ENCODE measurements at places on chromosomes 5 and 9.

DNA sequence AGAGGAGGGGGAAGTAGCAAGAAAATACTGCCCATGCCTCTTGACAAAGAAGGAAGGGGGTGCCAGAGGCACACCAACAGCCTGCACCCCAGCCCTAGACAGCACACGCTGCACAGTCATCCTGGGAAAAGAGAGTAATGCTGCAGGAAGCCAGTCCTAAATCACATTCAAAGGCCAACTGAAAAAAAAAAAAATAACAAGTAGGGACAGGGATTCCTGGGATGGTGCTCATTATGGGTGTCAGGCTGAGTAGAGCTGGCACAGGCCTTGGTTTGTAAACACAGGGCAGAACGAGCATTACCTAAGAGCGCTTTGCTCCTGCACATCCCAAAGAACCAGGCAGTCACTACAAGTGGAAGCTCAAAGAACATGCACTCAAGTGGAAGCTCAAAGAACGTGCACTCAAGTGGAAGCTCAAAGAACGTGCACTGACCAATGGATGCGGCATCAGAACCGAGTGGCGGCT, 7.8 kb downstream of the RAPGEF1 start:
- no peak for DNase-seq

GRCh38 chr9:110604171-110604601, 24.6 kb upstream of the SVEP1 start:
- no peak for DNase-seq

DNA sequence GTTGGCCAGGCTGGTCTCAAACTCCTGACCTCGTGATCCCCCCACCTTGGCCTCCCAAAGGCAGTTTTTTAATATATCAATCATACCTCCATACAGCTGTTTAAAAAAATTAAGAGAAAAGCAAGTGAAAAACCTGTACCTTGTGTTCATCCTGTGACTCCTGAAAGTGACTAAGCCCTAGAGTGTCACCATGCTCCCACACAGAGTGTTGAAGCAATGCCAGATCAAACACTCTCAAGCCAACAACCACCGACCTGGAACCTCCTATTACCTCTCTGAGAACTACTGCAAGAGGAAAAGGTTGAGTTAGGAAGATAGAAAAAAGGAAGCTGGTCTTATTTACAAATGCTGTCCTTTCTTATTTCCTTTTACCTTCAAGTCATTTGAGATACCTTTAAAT, 123.5 kb downstream of the RASEF start:
- DNase-seq = no peak

DNA sequence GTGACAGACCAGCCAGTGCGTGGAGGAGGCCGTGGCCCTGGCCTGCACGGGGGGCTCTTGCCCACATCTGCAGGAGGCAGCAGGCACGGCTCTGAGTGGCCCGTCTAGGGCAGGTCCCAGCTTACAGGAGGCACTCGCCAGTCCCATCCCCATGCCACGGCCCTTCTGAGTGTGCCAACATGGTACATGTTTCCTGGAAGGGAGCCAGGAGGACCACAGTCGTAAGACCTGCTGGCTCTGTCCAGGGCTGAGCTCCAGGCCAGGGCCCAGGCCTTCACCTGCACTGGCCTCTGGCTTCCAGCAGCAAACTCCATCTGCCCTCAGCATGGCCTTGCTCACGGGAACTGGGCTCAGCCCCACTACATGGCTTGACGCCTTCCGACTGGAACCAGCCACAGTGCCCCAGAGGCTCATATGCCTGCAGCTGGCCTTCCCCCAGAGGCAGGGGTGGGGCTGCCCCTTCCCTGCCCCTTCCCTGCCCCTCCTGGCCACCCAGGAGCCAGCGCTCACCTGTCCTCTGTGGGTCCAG, 3.8 kb downstream of the NKD2 start:
- DNase-seq = no peak

GRCh38 chr5:58913406-58913990, 330.6 kb downstream of the RAB3C start:
- DNase-seq = no peak

DNA sequence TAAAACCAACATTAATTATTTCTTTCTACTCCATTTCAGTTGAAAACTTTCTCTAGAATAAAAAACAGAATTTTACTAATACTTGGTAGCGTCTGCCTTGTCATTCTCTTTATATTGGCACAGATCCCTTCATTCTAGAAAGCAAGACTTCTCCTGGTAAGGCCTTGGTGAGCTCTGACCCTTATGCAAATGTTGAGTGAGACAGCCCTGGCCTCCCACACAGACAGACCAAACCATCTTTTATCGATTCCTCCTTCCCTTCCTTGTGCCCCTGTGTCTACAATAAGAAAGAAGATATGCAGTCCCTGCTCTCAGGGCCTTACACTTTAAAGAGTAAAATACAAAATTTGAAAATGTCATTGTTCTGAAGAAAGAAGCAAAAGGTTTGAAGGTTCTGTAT, 262.2 kb downstream of the EFNA5 start:
- DNase-seq = no peak

GRCh38 chr5:153569036-153569435, 78.6 kb downstream of the GRIA1 start:
- no peak for DNase-seq

DNA sequence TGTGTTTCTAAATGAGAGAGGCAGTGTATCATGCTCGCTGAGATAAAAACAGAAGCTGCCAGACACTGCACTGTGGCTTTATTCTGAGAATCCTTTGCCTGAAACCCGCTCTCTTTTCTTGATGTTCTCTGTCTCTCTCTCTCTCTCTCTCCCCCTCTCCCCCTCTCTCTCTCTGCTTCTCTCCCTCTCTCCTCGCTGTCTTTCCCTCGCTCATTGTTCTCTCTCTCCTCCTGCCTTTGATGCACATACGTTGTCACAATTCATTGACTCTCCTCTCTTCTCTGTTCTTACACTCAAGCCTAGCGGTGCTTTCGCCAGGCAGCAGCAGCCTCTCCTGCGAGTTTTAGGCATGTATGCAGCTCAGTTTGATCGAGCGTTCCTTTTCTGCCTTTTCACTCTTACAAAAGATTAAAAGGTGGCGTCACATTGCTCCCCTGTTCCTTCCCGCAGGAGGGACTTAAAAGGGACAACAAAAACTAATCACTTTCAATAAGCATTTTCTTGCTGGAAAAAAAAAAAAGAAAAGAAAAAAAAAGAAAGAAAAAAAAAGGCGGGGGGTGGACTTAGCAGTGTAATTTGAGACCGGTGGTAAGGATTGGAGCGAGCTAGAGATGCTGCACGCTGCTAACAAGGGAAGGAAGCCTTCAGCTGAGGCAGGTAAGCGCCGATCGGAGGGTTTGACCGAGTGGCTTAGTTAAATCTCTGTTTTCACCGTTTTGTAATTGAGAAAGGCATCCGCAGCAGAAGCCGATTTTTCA, 717.9 kb upstream of the WWC1 start:
- no peak for DNase-seq

- DNase-seq = no peak
Observed at GRCh38 chr5:150358261-150359095, 981 bp downstream of the TCOF1 start.

DNA sequence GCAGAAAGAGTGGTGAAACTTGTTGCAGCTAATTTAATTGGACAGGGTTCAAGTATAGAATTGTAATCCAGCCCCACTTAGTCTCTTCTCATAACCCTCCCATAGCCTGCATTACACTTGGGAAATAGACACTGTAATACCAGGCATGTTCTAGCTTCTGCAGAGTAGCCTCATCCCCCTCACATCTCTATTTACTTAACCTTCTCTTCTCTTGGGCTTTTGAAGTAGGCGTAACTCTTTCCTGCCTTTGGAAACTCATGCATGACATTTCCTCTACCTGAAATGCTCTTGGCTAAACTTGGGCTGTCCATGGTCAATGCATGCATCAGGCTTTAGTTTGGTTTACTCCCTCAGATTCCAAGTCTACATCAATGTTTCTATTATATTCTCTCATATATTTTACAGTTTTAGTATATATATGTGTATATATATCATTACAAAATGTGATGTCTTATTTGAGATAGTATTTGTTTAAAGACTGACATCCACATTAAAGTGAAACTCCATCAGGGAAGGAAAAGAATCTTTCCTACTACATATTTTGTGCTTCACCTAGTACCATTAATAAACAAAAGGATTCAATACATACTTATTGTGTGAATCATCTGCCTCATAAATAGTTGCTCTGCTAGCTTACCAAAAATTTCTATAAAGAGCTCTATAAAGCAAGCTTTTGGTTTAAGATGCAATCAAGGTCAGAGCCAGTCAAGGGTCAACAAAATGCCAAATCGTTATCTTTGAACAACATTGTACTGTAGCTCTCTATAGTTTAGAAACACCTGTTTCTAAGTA, 1158.0 kb downstream of the MAT2B start:
- no peak for DNase-seq

DNA sequence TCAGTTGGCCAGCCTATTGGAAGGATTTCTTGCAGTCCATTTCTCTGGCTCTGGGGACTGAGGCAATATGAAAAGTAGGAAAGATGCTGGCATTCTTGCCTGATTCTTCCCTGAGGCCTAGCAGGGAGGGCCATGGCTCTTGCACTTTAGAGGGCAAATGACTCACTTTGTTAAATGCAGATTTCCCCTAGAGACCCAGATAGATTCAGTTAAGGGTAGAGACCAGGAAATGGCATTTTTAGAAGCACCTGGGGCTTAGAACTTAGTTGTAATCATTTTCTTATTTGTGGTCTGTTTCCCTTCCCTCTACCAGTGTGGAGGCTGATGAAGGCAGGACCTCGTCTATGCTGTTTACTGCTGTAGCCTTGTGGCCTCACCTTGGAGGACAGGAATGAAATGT, 112.8 kb upstream of the NR3C1 start:
- no peak for DNase-seq

DNA sequence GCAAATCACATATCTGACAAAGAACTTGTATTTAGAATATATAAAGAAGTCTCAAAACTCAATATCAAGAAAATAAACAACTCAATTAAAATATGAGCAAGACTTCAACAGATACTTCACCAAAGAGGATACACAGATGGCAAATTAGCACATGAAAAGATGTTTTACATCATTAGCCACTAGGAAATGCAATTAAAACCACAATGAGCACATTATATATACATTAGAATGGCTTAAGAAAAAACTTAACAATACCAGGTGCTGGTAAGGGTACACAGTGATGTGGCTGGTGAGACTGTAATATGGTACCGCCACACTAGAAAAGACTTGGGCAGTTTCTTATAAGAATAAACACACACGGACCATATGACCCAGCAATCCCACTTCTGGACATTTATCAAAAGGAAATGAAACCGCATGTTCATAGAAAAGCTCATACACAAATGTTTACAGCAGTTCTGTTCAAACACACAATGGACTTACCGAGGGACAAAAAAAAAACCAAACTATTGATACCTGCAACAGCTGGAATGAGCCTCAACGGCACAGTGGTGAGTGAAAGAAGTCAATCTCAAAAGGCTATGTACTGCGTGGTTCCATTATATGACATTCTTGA, 27.6 kb downstream of the SEMA4D start:
- no peak for DNase-seq

DNA sequence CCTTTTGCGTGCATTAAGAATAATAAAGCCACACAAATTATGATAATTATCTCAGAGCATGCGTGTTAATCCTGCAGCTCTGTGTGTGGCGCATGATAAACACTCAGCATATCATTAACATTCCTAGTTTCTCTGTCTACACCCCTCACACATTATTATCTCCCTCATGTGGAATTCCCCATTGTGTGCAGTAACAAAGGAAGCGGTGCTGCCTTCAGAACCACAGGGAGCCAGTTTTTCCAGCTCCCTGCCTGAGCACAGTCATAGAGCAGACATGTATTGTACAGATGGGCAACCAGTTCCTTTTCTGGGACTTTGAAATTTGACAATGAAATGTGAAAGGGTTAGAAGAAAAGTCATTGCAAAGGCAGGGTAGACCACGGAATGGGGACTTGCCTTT, 1365.5 kb upstream of the CDH9 start:
- DNase-seq = no peak

DNA sequence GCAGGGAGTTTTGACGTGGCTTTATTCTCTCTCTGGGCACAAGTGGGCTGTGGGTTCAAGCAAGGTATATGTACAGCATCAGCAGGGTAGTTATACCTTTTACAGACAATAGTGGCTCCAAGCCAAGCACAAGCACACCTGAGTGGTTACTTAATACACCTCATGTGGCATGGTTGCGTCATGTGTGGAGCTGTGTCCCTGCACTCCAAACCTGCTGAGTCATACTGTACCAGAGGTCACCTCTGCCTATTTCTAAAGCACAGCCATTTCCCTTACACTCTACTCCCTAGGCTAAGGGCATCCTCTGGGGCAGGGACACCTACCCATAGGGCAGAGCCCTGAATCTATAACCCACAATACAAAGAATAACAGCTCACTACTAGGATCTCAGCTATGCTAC, 147.3 kb downstream of the OSTF1 start:
- DNase-seq = no peak

DNA sequence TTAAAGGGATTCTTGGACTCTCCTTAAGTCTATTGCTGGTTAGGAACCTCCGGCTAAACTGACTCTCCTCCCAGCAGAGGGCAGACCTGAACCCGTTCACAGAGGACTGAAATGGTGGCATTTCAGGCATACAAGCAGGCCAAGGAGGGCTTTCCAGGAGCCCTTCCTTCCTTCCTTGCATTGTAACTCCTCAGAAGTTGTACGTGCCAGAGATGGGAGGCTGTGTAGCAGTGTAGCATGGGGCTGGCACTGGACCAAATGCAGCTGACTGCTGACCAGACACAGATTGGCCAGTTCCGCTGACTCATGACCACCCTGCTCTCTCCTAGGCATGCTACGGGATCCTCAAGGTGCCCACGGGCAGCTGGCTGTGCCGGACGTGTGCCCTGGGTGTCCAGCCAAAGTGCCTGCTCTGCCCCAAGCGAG, 36.4 kb downstream of the JADE2 start:
- no peak for DNase-seq

GRCh38 chr9:97675655-97676054, 21.5 kb downstream of the XPA start:
- no peak for DNase-seq

GRCh38 chr5:17269201-17269600, 51.8 kb downstream of the BASP1 start:
- no peak for DNase-seq

GRCh38 chr5:32754284-32754683, 43.2 kb downstream of the NPR3 start:
- no peak for DNase-seq

GRCh38 chr9:131679261-131680020, 60.4 kb downstream of the RAPGEF1 start:
- DNase-seq = no peak

- no peak for DNase-seq
Observed at GRCh38 chr9:30476826-30477225, 1907.6 kb upstream of the ACO1 start.

DNA sequence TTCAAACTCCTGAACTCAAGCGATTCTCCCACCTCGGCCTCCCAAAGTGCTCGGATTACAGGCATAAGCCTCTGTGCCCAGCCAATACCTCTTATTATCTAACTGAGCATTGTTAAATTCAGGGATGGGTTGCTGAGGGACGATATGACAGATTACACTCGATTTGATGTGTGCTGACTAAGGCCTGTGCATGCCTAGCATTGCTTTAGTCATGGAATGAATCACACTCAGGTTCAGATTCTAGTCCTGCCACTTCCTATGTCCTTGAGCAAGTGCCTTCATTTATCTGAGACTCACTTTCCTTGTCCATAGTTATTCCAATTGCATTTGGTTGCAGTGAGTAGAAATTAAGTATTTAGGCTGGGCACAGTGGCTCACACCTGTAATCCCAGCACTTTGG, 19.5 kb downstream of the THBS4 start:
- DNase-seq = no peak

- DNase-seq = no peak
Observed at GRCh38 chr5:98992552-98992951, 63.7 kb upstream of the CHD1 start.
